ENCODE measurements at places on chromosomes 3 and 15.

DNA sequence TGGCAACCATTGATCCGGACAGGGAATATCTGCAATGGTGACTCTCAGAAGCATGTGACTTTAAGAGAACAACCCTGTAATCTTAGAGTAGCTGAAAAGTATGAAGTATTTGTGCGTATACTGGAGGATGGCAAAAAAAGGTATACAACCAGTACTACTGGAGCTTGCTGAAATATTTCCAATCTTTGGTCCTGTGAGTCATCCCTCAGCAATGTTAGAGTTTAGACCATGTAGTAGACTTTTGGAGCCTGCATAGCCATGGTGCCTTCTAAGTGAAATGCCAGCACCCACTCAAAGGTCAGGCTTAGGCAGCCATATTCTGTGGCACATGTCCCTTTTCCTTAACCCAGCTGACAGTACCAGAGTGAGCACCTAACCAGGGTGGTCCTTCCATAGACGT lies 429.4 kb downstream of the NTRK3 start:
- no peaks in the 10 kb centered on the region for H3K27me3 ChIP-seq
- peaks cover 19% of the 10 kb centered on the region for H3K36me3 ChIP-seq
- no peak overlapping the region for H3K4me3 ChIP-seq
- no peak overlapping the region for H3K27ac ChIP-seq
- DNase-seq: peak; percentile 16
- H3K4me1 ChIP-seq: peaks cover 15% of the 10 kb centered on the region

DNA sequence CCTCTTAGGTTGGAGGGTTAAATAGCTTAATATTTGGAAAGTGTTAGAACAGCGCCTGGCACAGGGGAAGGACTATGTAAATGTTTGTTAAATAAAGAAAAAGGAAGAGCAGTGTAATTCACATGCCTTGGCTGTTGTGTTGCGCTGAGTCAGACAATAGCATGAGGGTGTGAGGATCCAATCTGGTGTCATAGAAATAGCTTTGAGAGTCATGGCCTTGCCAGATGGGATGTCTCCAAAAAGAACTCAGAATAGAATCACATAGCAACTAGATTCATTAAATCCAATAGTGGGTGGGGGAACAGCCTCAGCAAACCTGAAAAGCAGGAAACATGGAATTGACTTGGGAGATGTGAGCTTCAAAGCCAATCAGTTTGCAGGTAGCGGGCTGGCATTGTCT lies 3.9 kb upstream of the RBSN start:
- no peak overlapping the region for H3K27ac ChIP-seq
- no peak overlapping the region for H3K4me3 ChIP-seq
- H3K4me1 ChIP-seq: peaks cover 21% of the 10 kb centered on the region
- H3K36me3 ChIP-seq: peaks cover 8% of the 10 kb centered on the region

DNA sequence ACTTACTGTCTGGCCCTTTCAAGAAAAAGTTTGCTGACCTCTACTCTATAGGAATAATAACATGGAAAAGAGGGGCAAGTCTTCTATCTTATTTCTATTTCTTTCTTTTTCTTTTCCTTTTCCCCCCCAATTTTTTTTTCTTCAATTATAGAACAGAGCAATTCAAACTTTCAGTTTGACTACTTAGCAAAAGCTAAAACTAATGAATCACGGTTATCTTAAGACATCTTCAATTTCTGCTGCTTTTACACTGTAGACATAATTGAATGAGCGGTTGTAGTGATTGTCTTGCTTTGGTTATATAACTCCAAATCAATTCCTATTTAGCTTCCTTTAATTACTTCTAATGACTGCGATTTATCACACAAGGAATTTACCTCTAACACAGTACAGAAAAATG lies 74.3 kb upstream of the P2RY1 start:
- H3K27ac ChIP-seq: no peak overlapping the region
- no peaks in the 10 kb centered on the region for H3K27me3 ChIP-seq
- peaks cover 8% of the 10 kb centered on the region for H3K36me3 ChIP-seq
- DNase-seq: no peak
- H3K4me3 ChIP-seq: no peak overlapping the region

DNA sequence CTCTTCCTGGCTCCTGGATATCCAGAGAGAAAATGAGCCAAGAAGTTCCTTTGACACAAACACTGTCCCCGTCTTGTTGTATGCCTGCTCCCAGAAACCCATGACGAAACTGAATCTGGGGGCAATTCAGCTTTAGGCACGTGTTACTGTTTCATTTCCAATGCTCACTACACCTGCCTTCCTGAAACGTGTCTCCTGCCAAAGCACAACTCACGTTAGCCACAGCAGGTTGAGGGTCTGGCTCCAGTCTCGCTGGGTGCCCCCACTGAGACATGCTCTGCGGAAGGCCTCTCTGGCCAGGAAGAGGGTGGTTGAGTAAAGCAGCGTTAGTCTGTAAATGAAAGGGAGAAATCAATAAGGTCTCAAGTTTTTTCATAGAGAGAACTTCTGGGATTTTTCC lies 6.7 kb downstream of the RFT1 start:
- peaks cover 30% of the 10 kb centered on the region for H3K36me3 ChIP-seq
- no peaks in the 10 kb centered on the region for H3K27me3 ChIP-seq
- H3K27ac ChIP-seq: no peak overlapping the region
- no peaks in the 10 kb centered on the region for H3K4me1 ChIP-seq
- no peak for DNase-seq
- H3K4me3 ChIP-seq: no peak overlapping the region

- H3K36me3 ChIP-seq: no peaks in the 10 kb centered on the region
- no peak for DNase-seq
- no peak overlapping the region for H3K4me3 ChIP-seq
Measured at GRCh38 chr15:78685159-78685921, 44.3 kb upstream of the CHRNB4 start.

DNA sequence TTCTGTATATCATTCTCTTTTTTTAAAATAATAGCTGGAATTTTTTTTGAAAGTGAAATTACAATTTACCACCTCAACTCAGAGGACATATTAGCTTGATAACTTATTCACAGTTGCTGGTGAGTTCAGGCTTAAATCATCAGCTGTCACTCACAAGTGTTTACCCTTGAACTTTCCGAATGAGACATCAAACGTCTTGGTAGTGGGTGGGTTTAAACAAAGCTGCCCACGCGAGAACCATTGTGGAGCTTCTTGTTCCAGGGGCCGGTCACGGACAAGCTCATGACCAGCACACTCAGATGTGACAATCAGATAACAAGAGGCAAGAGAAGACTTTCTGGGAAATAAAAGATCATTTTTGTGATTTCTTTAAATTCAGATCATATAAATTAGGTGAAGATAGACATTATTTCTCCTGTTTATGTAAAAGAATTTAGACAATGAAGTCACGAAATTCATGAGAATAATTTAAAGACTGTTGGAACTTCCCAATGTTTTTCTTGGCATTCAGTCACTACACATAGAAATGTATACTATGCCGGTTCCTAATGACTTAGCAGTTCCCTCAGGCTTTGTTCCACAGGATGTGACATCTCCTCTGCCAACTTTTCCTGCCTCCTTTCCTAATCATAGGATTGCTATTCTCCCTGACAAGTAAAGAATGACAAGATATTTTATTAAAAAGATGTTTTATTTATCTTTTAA lies 29.3 kb downstream of the BTD start:
- peak overlapping the region; percentile 86 for H3K4me3 ChIP-seq
- peak overlapping the region; percentile 89 for H3K27ac ChIP-seq
- 0 out of 2 replicates have a peak, but pooled peaks cover 4% of the 10 kb centered on the region for H3K36me3 ChIP-seq
- no peaks in the 10 kb centered on the region for H3K27me3 ChIP-seq
- peak; percentile 79 for DNase-seq
- peaks cover 74% of the 10 kb centered on the region for H3K4me1 ChIP-seq

DNA sequence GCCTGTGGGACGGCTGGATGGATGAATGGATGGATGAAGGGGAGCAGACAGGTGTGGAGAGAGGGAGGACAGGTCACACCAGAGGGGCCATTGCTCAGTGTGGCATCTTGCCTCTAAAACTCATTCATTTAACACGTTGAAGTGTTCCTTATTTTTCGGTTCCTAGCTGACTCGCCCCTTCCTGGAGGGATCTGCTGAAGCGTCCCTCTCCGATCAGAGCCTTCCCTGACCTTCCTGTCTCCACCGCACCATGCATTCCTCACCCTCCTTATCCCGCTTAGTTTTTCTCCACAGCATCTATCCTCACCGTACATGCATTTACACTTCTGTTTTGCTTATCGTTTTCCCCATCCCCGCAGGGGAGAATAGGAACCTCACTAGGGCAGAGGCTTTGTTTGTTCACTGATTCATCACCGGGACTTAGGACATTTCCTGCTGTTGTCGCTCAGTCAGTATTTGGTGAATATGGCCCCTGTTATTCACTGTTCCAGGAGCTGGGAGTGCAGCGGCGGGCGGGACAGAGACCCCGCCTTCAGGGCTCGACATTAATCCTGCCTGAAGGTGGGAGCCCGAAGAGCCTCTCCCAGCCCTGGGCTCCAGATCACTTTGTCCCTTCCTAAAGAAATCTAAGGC lies 32.0 kb downstream of the FOXL2 start:
- H3K4me3 ChIP-seq: peak overlapping the region; percentile 89
- peaks cover 12% of the 10 kb centered on the region for H3K4me1 ChIP-seq
- peak overlapping the region; percentile 67 for H3K27ac ChIP-seq
- H3K27me3 ChIP-seq: peaks cover 3% of the 10 kb centered on the region

DNA sequence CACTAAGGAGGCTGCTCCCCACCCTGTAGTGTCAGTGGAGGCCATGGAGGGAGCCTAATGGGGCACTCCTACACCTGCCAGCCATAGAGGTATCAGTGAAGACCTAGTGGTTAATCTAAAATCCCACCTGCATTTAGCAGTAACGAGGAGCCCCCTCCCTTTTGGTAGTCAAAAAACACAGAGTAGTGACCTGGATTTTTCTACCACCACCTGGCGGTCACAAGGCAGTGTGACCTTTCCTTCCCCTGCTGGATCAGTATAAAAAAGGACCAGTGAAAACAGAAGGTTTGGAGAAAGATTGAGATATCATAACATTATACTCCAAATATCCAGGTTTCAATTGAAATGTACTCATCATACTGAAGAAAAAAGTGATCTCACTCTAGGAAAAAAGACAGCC lies 241.2 kb downstream of the PYDC2 start:
- no peaks in the 10 kb centered on the region for H3K27me3 ChIP-seq
- H3K27ac ChIP-seq: no peak overlapping the region
- H3K36me3 ChIP-seq: peaks cover 6% of the 10 kb centered on the region

DNA sequence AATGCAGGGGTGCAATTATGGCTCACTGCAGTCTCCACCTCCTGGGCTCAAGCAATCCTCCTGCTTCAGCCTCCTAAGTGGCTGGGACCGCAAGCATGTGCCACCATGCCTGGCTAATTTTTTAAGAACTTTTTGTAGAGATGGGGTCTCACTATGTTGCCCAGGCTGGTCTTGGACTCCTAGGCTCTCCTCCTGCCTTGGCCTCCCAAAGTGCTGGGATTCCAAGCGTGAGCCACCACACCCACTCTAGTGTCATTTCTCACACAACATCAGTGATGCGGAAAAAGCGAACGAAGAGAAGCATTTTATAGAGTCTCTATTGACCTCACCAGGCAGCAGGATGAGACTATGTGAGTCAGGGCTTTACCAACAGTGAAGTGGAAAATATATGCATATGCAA lies 137.7 kb downstream of the PLD1 start:
- no peaks in the 10 kb centered on the region for H3K27me3 ChIP-seq
- H3K4me1 ChIP-seq: no peaks in the 10 kb centered on the region
- H3K36me3 ChIP-seq: peaks cover 4% of the 10 kb centered on the region
- H3K4me3 ChIP-seq: no peak overlapping the region
- no peak for DNase-seq

- H3K36me3 ChIP-seq: 0 out of 2 replicates have a peak, but pooled peaks cover 5% of the 10 kb centered on the region
- no peak for DNase-seq
- H3K27ac ChIP-seq: no peak overlapping the region
Measured at GRCh38 chr3:124939661-124940060, 5.1 kb upstream of the MUC13 start.

GRCh38 chr15:78170848-78171773 lies 21.9 kb downstream of the IDH3A start:
- DNase-seq: no peak
- H3K4me3 ChIP-seq: no peak overlapping the region
- no peaks in the 10 kb centered on the region for H3K4me1 ChIP-seq
- H3K27me3 ChIP-seq: no peaks in the 10 kb centered on the region
- peaks cover 15% of the 10 kb centered on the region for H3K36me3 ChIP-seq

GRCh38 chr15:90512981-90513380 lies 16.7 kb upstream of the CRTC3 start:
- H3K4me3 ChIP-seq: no peak overlapping the region
- peaks cover 31% of the 10 kb centered on the region for H3K36me3 ChIP-seq
- no peak overlapping the region for H3K27ac ChIP-seq
- no peaks in the 10 kb centered on the region for H3K4me1 ChIP-seq
- H3K27me3 ChIP-seq: no peaks in the 10 kb centered on the region

DNA sequence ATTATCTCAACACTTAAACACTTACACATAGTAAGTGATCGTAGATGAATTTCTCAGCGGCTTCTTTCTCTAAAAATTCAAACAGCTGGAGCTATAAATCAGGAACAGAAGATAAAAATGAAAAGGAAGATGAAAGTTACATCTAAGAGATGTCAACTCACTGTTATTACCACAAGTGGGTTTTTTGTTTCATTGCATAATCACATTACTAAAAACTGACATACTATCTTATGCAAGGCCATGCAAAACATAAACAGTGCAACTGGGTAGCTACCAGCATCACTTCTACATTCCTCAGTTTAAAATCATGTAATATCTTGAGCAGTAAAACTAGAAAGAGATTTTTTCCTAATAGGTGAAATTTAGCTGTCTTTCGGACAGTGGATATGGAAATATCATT lies 14.9 kb downstream of the MINDY4B start:
- no peaks in the 10 kb centered on the region for H3K4me1 ChIP-seq
- no peak overlapping the region for H3K27ac ChIP-seq
- no peaks in the 10 kb centered on the region for H3K36me3 ChIP-seq
- peaks cover 15% of the 10 kb centered on the region for H3K27me3 ChIP-seq
- DNase-seq: no peak

- no peak overlapping the region for H3K4me3 ChIP-seq
- no peak overlapping the region for H3K27ac ChIP-seq
- peaks cover 29% of the 10 kb centered on the region for H3K4me1 ChIP-seq
- no peaks in the 10 kb centered on the region for H3K36me3 ChIP-seq
Measured at GRCh38 chr15:65945616-65946015, 76.3 kb downstream of the RAB11A start.

DNA sequence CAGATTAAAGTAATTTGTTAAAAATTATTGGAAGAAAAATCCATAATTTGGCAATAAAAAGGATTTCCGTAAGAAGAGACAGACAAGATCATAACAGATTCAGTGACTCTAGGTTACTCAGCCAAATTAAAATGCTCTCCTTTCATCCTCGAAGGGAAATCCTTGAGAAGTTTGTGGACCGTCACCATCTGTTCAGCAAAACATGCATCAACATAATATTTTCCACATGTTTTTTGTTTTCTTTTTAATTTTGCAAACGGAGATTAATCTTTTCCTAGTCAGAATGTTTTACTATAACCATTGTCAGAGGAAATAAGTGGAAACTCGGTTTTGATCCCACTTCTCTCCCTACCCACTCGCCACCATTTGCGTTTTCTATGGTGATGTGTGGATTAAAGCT lies 128.3 kb downstream of the TMCO5A start:
- peak overlapping the region; percentile 52 for H3K4me3 ChIP-seq
- peak overlapping the region; percentile 0 for H3K27ac ChIP-seq
- H3K36me3 ChIP-seq: no peaks in the 10 kb centered on the region

DNA sequence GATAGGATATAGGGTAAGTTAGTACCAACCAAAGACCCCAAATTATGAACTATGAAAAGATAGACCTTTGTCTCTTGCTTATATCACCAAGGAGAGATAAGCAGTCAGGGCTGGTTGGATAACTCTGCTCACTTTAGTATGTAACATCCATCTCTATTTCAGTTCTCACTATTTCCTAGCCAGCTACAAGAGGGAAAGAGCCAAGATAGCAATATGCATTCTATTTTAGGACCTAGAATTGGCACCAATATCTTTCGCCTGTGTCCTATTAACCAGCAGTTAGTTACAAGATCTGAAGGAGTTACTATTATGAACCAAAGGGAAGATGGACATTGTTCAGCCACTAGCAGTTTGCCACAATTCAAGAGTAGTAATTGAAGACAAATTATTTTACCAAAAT lies 457.5 kb downstream of the NSUN3 start:
- H3K36me3 ChIP-seq: no peaks in the 10 kb centered on the region
- H3K4me3 ChIP-seq: no peak overlapping the region
- DNase-seq: no peak
